Amniotic stem cell (primary cell): ENCODE measurements at places on chromosomes 5 and 9.

GRCh38 chr5:127440831-127441230 is 76.6 kb upstream of the PRRC1 start:
- no peak for DNase-seq

GRCh38 chr9:83630938-83631457 is 8.1 kb downstream of the IDNK start:
- no peak for DNase-seq

DNA sequence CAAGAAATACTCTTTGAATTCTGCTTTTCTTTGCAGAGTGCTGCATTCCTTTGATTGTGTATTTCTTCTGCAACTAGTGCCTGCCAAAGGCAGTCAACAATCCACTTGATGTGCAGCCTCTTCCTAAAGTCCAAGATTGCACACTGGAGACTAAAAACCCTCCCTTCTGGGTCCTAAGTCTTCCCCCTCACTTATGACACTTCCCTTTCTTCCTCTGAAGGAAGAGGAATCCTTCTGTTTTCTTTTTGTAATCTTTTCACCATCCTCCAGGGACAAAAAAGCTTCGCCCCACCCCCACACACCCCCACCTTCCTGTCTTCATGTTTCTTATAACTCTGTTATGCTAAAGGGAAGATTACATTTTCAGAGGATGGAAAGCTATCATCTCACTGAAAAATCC is 39.9 kb downstream of the WDR36 start:
- DNase-seq, result no peak

DNA sequence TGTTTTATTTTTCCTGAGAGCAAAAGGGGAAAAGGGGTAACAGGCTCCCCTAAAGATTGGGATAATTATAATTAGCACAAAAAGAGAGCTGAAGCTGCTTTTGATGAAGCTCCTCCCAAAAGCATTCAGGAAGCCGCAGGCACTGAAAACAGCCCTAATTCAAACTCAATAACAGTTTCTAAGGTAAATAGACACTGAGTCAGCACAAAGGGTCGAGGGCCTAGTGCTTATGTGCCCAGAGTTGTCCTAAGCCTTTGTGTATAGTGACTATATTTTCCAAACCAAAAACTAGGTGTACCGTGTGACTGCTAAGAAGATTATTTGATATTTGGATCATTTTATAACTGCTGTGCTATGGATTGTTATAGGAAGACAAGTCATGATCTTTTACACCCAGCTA is 67.7 kb downstream of the HMHB1 start:
- DNase-seq, result no peak

DNA sequence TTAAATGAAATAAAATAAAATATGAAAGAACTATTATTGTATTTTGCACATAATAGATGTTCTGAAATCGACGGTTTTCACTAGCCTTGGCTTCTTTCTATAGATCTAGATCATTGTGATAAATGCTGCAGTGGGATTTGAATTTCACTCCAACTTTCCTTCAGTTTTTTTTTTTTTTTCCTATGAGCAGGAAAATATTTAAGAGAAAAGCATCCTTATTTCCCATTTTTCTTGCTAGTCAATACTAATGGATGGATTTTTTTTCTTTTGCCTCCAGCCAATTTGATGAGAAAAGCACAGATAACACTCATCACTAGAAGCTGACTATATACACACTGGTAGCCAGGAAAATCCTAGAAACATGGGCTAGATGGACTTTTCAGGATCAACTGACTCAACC is 249.0 kb downstream of the NFIB start:
- no peak for DNase-seq

DNA sequence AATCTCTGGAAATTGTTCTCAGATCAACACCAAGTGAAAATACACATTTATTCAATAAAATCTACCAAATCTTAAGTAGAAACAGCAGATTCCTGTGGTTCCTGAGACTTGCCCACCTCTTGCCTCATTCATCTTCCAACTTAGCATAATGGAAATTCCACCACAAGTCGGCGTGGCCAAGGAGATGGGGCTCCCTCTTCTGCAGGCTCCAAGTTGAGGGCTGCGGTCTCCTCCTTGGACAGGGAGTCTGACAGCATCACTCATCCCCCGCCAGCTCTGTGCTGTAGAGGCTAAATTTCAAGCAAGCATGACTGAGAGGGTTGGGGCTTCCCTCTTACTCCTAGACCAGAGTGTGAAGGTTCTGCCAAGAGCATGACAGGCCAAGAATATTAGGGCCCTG is 273.7 kb downstream of the DIRAS2 start:
- DNase-seq, result no peak

GRCh38 chr5:135741040-135741439 is 93.4 kb upstream of the SLC25A48 start:
- DNase-seq, result no peak
